ENCODE measurements at places on chromosomes 7 and 10. TPM values are rescaled to one million over a fixed set of nuclear protein-coding genes. Genes with fewer than 3 reads are reported as not detected.
A peak's percentile ranks its signal among the peaks of the same experiment; 100 is the strongest.

- DNase-seq, result no peak
These were observed 389.0 kb downstream of the GRID1 start for GRCh38 chr10:85977642-85978041.

Gene CYP2E1
- 0.50 TPM for total RNA-seq

Gene GPC2
- total RNA-seq, result 2.3 TPM

Gene ZNF862
- 8.0 TPM for total RNA-seq

DNA sequence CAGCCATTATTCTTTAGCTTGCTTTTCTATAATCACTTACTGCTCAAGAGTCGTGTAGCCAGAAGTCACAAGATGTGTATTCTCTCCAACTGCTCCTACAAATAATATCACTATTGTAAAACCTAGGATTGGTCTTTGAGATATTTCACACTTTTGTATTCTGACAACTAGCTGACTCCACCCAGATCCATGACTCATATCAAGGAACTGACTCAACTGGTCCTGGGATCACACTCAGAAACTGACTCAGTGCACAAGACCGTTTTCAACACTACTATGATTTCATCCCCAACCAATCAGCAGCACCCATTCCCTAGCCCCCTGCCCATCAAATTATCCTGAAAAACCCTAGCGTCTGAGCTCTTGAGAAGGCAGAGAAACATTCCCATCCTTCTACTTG lies 56.5 kb upstream of the ORC5 start:
- peak; percentile 57 for DNase-seq

- DNase-seq, result peak; percentile 59
These were observed 60.0 kb downstream of the RALA start for GRCh38 chr7:39683216-39683845.

Gene LIPJ
- 0.26 TPM for total RNA-seq

GRCh38 chr7:138943061-138943460 lies 38.1 kb downstream of the KIAA1549 start:
- DNase-seq, result no peak

- peak; percentile 25 for DNase-seq
These were observed at the start of gene HDAC9 for GRCh38 chr7:18495412-18496340. Gene HDAC9 (plus strand): TSS chr7:18495749. CDS start chr7:18496303, 554 bp downstream.

Gene SFRP4
- total RNA-seq, result 54.2 TPM

GRCh38 chr10:126500866-126501265 lies 112.6 kb upstream of the ADAM12 start:
- peak; percentile 66 for DNase-seq

Gene LRIT1
- total RNA-seq, result not detected

DNA sequence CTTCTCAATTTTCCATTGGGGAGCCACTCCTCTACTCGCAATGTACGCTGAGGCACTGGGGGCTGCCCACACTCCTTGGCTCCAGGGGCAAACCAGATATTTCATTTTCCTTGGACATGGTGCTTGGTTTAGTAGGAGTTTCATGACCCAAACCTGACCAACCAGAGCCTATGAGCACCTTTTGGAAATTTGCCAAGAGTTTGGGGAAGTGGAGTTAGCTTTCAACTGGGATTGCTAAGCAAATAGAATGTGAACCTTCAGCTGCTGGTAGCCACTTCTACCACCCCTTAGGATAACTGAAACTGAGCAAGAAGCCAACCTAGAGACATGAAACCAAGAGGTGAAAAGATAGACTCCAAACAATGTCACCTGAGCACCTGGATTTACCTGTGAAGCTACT lies 74.9 kb upstream of the COL13A1 start:
- no peak for DNase-seq

Gene ERVW-1
- total RNA-seq, result not detected

Gene RAPGEF5
- total RNA-seq, result 1.5 TPM

DNA sequence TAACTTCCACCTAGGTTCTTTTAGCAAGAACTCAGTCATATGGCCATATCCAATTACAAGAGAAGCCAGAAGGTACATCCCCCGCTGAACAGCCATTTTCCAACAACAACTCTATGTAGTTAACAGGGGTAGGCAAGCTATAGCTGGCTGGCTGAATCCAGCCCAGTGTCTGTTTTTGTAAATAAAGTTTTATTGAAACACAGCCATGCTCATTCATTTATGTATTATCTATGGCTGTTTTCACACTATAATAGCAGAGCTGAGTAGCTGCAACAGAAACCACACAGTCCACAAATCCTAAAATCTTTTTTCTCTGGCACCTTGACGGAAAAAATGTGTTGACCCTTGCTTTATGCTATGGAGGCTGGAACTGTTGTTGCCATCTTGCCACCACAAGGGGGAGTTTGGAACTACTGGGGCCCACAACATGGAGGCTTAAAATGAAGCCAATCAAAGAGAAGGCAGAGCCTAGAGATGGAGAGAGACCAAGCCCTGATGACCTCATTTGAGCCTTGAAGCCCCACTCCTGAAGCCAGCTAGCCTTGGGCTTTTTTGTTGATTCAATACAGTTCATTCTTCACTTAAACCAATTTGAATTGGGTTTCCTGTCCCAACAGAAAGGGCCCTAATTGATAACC lies 33.3 kb upstream of the XPNPEP1 start:
- DNase-seq, result peak; percentile 43

DNA sequence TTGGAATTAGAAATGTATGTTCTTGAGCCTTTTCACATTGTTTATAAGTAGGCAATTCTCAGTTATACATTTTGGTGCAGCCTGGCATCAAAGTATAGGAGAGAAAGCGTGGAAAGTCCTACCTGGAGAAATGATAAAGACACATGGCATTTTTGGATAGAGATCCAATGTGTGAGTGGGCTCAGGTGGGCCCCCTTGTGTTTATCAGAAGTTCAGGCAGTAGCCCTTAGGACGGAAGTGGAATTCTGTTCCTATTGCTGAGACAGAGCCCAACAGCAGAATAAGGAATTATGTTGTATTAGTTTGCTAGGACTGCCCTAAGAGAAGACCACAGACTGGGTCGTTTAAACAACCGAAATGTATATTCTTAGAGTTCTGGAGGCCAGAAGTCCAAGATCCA lies 85.2 kb upstream of the AMPH start:
- no peak for DNase-seq

Gene EPO
- total RNA-seq, result not detected

Gene CFAP43
- under 0.01 TPM for total RNA-seq

Gene TAS2R4
- 1.5 TPM for total RNA-seq

DNA sequence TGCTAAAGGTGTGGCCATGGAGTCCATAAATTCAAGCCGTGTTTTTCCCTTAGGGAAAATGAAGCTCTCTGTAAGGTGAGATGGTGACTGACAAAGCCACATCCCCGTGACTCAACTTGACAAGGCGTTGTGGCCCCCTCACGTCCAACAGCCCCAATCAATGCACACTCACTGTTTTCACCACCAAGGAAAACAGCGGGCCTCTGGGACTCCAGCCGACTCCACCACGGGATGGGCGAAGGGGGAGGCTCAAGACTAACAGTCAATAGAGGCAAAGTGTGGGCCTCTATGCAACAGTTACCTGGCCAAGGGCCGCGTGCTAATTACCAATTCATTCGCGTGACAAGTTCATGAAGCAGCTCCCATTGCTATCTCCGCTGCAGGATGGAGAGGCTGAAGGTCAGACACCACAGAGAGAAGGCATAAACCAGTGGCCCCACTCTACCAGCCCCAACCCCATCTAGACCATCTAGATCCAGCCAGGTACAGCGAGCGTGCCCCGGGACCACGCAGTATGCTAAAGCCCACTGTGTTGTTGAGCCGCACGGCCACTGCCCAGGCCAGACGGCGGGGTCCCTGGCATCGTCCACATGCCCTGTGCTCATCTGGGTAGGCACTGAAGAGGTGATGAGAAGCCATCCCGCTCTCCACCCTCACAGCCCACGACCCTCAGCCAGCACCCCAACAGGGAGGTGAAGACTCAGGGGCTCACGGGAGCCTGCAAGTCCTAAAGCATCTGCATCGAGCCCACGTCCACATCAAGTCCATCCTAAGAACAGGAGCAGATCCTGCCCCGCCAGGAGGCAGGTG lies 76.1 kb downstream of the PROSER2 start:
- DNase-seq, result no peak

DNA sequence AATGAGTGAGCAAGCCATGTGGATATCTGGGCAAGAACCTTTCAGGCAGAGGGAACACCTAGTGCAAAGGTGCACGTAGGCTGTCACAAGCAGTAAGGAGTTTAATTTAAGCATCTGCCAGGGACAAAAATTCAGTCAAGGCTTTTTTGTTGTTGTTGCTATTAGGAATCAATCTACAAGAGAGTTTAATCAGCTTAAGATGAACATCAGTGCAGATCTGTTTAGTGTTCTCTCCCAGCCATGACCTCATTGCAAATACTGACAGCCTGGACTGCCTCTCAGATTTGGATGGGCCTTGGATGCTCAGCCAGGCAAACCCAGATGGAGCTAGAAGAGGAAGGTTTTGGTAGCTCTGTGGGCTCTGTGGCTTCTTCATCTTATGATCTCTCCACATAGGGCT lies 3.3 kb upstream of the GLCCI1 start:
- DNase-seq, result no peak

Gene FKBP6
- total RNA-seq, result not detected

GRCh38 chr7:518630-519483 lies 789 bp downstream of the PDGFA start:
- DNase-seq, result peak; percentile 86

DNA sequence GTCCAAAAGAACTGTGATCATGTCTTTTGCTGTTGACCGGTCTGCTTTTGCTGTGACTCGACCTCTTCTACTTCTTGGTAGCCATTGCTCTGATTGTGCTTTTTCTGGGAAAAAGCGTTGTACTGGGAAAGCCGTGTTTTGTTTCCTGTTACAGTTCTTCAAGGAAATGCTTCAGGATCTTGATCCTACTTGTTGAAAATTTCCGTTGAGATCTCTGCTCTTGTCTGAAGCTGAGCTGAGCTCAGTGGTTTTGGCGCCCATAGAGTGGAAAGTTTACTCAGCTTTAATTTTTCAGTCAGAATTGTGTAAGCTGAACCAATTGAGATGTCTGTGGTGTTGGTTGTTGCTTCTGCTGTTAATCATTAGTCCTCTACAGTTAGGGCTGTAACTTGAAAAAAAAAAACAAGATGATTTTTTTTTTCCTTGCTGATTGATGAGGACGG lies 302.2 kb downstream of the CCDC3 start:
- DNase-seq, result peak; percentile 89

- DNase-seq, result no peak
These were observed 149.2 kb downstream of the PTEN start for GRCh38 chr10:88012641-88013040.

GRCh38 chr10:27188897-27189296 lies 33.7 kb downstream of the MASTL start:
- no peak for DNase-seq

Gene SUN3
- total RNA-seq, result not detected

- DNase-seq, result peak; percentile 71
These were observed 7.3 kb downstream of the LRRN3 start for GRCh38 chr7:111098011-111098925.

DNA sequence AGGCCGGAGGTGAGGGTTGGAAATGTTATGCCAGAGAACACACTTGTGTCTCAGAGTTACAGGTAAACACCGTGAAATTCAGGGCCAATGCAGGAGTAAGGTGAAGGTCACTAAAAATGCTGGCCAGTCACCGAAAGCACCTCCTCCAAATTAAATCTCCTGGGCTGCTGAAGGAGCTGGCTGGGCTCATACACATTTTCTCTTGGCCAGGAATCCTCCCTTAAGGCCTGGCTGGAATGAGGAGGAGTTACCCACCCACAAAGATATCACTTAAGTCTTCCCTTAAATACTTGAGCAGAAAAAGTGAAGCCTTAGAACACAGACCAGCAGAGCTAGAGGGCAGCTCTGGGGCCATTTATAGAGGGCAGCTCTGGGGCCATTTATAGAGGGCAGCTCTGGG lies 46.3 kb downstream of the HTRA1 start:
- DNase-seq, result peak; percentile 26

DNA sequence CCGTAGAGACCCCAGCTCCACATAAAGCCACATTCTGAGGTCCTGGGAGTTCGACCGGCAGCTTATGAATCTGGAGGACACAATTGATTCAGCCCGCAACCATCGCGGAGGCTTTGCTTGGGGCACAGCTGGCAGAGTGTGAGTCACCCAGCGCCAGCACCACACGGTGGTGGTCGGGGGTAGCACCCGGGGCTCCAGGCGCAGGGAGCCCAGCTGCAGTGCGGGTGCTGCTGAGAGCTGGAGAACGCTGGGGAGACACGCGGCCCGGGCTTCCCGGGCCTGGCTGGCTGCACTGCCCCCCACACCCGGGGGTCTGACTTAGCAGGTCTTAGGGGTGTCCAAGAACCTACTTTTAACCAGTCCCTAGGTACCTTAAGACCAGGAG lies 87.9 kb downstream of the PAXIP1 start:
- DNase-seq, result no peak

DNA sequence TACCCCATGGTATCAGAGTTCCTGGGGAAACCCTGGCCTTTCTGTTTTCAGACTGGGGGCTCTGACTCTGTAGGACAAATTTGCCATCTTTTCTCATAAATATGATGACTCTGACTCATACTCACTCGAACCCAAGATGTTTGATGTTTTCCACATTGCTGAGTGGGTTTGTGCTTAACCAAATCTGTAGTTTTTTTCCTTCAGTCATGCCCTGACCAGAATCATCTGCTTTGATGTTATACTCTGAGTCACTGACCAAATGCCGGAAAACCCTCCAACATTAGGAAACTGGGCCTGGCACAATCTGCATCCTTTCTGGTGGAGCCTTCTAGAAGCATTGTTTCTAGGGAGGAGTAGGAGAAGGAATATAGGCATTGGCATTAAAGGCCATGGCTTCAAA lies 118.7 kb downstream of the C10orf105 start:
- peak; percentile 87 for DNase-seq

DNA sequence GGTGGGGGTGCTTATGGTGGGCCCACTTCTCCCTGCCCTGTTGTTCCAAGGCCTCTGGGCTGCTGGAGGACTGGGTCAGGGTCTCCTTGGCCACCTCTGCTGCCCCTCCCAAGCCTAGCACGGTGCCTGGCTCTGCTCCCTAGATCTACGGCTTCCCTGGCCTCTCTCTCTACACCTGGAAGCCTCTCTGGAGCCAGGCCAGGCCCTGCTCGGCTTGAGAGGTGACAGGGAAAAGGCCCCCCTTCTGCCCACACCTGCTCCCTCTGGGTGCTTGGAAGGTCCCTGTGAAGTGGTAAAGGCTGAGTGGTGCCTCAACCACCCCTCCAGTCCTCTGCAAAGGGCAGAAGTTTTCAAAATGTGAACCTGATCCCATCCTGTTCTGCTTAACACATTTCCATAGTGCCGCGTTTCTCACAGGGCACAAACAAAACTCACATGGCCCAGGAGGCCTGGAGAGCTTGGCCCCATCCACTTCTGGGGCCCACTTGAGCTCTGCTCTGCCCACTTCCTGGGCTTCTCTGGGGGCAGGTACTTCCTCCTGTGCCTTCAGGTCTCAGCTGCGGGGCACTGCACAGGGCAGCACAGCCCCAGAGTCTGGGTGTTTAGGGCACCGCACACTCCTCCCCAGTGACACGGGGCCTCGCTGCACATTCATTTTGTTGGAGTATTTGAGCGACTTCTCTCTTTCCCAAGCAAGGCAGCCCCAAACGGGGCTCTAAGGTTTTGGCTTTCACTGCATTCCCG lies 169.9 kb downstream of the PIP4K2A start:
- no peak for DNase-seq
